ENCODE measurements at places on chromosomes 1 and 21.

DNA sequence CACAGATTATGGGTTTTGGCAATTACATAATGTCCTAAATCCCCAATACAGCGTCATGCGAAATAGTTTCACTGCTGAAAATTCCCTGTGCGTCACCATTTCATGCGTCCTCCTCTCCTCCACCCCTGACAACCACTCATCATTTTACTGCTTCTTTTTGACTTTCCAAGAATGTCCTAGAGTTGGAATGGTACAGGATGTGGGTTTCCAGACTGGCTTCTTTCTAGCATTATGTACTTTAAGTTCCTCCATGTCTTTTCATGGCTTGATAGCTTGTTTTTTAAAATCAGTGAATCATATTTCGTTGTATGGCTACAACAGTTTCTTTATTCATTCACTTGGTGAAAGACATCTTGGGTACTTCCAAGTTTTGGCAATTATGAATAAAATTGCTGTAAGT, 7.4 kb downstream of the NBPF3 start:
- no peak for DNase-seq

DNA sequence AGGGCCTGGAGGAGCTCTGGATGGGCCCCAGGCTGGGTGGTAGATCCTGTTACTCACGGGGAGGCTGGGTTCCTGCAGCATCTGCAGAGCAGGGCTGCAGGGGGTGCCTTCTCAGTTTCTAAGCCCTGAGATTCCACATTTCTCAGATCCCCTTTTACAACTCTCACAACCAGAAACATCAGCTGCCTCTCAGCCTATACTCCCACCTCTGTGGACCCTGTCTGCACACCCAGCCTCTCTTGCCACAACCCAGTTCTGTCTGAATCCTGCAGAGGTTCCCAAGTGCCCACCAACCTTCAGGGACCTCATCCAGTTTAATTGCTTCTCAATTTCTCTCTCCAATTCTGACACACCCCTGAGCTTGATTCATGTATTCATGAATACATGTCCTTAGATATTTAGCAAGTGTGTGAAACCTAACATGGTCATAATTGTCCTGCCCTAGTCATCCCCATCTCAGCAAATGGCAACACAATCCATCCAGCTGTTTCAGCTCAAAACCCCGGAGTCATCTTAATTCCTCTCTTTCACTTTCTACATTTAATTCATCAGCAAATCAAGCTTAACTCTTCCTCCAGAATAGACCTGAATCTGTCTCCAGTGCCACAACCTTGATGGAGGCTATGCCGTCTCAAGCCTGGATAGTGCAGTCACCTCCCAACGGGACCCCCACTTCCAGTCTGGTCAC, 57.0 kb upstream of the NEK2 start:
- DNase-seq: no peak

GRCh38 chr1:165481820-165482532, 37.0 kb upstream of the RXRG start:
- peak; percentile 76 for DNase-seq

GRCh38 chr1:224631462-224632115, 15.5 kb downstream of the CNIH3 start:
- no peak for DNase-seq

DNA sequence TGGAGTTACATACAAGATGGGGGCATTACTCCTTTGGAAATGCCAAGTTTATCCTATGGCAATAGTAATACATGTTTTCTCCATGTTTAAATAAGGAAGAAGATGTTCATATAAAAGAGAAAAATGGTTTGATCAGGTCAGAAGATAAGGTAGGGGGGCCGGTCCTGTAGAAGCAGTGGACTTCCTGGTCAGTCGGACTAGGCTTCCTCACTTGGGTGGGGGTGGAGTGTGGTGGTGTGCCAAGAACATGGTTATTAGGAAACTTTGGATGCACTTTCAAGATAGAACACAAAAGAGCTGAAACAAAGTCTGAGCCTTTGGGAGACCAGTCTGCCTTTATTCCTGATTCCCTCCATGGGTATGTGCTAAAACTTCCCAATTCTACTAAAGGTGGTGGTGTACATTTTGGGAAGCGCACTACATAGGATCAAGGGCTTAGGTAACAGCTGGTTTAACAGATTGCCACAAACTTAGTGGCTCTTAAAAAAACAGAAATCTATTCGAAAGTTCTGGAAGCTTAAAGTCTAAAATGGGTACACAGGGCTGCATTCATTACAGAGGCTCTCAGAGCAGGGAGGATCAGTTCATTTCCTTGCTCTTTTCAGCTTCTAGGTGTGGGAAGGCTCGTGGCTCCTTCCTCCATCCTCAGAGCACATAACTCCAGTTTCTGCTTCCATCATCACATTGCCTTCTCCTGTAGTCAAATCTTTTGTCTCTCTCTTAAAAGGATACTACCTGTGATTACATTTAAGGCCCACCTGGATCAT, 64.6 kb downstream of the KDM1A start:
- DNase-seq: no peak

GRCh38 chr21:26965040-26965906, 1.6 kb downstream of the ADAMTS5 start:
- no peak for DNase-seq

- DNase-seq: no peak
These were observed 4.5 kb downstream of the DHCR24 start for GRCh38 chr1:54882519-54882918.

DNA sequence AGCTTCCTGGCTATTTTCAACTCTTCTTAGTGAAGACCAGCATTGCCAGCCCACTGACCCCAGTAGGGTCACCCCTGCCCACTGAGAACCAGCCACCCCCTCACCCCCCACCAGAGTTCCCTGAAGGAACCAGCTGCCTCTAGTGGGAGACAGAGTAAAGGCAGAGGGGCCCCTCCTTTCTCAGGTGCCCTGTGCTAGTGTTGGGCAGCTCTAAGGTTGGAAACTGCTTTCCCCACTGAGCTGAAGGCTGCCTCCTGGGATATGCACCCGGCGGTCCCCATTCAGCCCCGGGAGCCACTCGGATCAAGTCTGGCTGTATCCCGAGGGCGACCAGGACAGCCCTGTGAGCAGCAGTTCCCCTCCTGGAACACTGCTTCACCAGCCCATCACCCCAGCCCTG, 111.0 kb downstream of the PGBD5 start:
- no peak for DNase-seq

GRCh38 chr1:5705751-5706150, 286.5 kb downstream of the NPHP4 start:
- DNase-seq: no peak

GRCh38 chr1:234140388-234140787, 232.9 kb upstream of the COA6 start:
- DNase-seq: no peak
